ENCODE measurements at places on chromosomes 6 and 20. TPM values are rescaled to one million over a fixed set of nuclear protein-coding genes. Genes with fewer than 3 reads are reported as not detected.

The SIM1 gene
- not detected for total RNA-seq

The B3GAT2 gene
- total RNA-seq: not detected

The SOBP gene
- 4.7 TPM for total RNA-seq

GRCh38 chr6:14974792-14975470 is 270.9 kb upstream of the JARID2 start:
- no peak for DNase-seq

The ENPP4 gene
- total RNA-seq: 5.7 TPM

- no peak for DNase-seq
These were observed 33.9 kb downstream of the NTSR1 start for GRCh38 chr20:62742550-62742949.

The HLA-DMA gene
- total RNA-seq: 8.1 TPM

DNA sequence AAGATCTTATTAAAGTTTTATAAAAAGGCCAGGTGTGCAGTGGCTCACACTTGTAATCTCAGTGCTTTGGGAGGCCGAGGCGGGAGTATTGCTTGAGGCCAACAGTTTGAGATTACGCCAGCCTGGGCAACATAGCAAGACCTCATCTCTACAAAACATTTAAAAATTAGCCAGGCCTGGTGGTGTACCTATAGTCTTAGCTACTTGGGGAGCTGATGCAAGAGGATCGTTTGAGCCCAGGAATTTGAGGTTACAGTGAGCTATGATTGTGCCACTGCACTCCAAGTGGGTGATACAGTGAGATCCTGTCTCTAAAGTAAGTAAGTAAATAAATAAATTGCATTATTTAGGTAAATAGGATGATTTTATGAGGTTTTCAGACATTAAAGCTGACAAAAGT is 183.2 kb downstream of the ISM1 start:
- DNase-seq: no peak

GRCh38 chr6:11785415-11785773 is 6.8 kb upstream of the ADTRP start:
- DNase-seq: peak; percentile 30

GRCh38 chr20:2557873-2558580 is 21.7 kb downstream of the TMC2 start:
- no peak for DNase-seq

The RNF182 gene
- total RNA-seq: 8.3 TPM

- no peak for DNase-seq
These were observed 86.8 kb upstream of the MPC1 start for GRCh38 chr6:166469426-166469961.

Data from astrocyte (in vitro differentiated cells and primary cell).